CD4-positive, alpha-beta T cell treated with Interferon gamma for 1 hour (primary cell): ENCODE measurements at places on chromosomes 6 and 20.

DNA sequence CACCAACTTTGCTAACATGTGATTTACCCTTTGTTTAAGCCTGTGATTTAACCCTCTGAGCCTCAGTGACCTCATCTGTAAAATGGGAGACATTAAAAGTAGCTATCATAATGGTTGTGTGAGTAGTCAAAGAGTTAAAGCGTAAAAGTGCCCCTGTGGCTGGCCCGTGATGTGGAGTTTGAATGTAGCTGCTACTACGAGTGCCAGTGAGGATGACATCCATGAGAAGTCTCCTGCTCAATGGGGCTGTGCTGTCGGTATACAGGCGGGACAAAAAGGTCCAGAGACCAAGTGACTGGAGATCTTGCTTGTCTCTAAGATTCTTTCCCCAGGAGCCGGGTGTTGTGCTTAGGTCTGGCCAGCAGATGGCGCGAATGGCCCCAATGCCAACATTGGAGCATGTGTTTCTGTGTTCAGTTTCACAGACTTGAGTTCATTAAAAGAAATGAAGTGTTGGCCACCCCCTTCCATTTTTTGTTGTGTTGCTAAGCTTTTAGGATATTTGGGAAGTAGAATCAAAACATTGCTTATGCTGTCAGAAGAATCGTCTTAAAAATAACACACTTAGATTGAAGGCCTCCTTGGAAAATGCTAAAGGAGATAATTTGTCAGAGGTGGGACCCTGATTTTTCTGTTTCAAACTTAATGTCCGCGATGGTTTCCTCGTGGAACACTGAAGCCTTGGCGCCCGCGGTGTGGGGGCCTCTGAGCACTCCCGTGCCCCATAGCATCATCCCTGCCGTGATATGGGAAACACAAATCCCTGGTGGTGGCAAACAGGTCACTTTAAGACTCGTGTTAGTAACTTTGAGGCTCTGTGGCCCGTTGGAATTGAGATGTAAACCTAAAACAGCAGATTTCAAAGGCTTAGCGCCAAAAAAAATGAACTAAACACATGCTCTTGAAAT is 9.3 kb upstream of the RBM38 start:
- DNase-seq = peak; percentile 77

- DNase-seq = no peak
Observed at GRCh38 chr6:134622382-134623173, 304.7 kb upstream of the SGK1 start.

GRCh38 chr6:14703586-14703985 is 542.3 kb upstream of the JARID2 start:
- DNase-seq = no peak

GRCh38 chr6:136228814-136229213 is 21.3 kb downstream of the MTFR2 start:
- DNase-seq = no peak

DNA sequence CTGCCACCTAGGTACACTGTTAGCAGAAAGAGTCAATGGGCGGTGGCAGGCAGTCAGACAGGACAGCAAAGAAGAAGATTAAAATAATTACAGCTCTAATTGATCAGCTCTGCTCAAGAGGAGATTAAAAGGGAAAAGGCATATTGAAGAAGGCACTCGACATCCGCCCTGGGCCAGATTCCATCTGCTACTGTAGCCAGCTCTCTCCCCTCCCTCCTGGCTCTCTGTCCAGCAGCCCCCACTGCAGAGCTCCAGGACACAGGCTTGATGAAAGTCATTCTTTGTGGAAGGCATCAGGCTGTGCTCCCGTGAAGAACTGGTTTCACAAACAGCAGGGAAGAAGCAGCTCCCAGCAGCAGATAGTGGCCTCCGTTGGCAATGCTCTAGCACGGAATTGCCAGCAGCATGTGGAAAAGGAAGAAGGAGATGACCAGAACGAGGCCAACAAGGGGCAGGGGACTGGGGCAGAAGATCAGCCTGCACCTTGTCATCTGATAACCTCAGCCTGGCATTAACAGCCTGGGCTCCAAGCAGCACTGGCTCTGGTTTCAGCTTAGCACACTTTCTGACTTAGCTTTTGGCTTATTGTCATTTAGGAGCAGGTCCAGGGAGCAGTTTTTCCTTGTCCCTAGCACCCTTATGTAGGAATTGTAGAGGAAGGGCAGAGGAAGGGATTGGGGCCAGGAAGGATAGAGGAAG is 465.9 kb downstream of the KIF16B start:
- DNase-seq = no peak

- no peak for DNase-seq
Observed at GRCh38 chr6:122494665-122495272, 23.2 kb upstream of the SERINC1 start.

- no peak for DNase-seq
Observed at GRCh38 chr20:33277471-33278441, 5.3 kb upstream of the BPIFB1 start.

DNA sequence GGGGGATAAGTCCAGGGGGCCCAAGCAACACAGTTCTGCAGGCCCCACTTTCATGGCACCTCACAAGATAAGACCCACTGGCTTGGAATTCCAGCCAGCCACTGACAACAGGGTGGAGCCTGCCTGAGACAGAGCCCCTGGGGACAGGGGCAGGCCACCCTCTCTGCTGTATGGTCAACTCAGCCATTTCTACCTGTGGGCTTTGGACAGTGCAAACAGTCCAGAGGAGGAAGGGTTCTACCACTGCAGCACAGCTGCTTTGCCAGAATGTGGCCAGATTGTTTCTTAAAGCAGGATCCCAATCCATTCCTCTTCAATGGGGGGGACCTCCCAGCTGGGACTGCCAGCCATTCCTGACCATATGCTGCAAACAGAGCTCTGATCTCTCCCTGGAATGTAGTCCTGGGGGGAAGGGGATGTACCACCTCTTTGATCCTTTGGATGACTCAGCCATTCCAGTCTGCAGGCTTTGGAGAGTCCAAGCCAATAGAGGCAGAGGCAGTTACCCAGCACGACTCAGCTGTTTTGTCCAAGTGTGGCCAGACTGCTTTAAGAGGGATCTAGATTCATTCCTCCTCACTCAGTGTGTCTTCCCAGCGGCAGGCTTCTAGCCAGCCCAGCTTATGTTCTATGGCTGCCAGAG is 842.2 kb downstream of the EPHA7 start:
- no peak for DNase-seq

DNA sequence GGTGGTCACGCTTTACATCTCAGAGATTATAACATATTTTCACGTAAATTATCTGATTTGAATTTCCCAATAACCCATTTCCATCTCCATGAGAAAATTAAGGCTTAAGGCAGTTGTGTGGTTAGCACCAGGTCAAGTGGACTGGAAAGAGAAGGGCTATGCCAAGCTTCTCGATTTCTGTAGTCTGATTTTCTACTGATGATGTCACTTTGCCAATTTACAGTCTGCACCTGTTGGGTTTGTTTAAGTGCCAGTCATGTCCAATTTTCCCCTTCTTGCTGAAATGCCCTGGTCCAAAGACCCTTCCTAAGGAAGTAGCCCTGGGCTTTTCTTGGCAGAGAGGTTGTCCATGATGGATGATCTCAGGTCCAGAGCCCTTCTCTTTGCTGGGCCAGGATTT is 562.3 kb upstream of the BTBD3 start:
- no peak for DNase-seq

DNA sequence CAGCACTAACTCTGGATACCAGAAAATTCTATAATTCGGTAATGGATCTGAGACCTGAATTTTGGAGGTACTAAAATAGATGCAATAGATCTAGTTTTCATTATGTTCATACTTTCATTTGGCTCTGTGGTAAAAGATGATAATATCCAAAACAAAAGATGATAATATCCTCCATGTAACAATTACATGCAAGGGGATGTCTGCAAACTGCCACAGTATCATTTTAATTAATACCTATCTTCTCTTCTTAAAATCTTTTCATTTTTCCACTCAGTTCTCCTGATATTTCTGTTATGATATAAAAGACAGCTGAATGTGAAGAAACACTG is 15.6 kb downstream of the BTN2A1 start:
- no peak for DNase-seq

DNA sequence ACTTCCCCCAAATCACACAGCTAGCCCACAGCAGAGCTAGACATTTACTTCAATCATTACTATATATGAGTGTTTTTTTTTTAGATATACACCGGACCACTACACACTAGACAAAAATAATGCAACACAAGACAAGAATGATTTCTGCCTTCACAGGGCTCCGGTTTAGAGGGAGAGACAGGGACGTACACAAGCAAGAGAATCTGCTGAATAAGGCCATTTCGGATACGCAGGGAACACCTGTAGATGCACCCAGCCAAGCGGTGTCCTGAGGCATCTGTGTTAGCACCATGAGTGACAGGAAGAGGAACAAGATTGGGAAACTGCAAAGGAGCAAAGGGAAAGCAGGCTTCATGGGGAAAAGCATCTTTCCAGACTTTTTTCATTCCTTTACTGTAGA is 45.7 kb downstream of the HS3ST5 start:
- DNase-seq = no peak

DNA sequence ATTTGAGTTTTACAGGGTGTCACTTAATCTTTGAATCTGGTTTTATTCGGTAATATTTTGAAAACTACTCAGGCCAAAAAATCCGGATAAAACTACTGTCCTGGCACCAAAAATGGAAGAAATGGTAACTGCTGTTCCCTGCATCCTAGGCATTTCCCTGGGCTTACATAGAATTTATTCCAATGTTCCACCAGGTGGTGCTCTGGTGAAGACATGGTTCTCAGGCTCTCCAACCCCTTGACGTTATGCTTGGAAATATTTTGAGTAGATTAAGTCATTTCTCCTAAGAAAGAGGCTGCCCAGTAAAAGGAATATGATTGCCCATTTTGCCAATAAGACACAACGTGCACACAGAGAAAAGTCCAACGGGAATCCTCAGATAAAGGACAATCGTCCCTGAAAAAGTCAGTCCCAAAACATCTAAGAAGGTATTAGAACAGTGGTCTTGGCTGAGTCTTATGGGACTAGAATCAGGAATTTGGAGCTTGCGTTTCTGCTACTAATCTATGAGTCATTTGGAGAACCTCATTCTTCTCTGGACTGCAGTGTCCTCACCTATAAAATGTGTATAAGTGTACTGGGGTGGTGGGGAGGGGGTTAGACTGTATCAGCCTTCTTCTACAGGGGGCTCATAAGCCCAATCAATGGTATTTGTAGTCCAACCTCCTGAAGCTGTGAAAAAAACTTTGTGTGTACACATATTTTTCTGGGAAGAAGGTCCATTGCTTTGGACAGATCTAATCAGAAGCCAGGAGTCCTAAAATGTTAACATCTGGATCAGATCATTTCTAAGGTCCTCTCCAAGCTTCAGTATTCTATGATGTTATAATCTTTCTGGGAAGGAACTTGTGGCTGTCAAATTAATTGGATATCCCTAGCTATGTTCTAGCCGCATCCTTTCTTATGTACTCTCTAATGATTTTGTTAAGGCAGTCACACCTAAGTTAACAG is 131.0 kb upstream of the BMP2 start:
- DNase-seq = no peak

GRCh38 chr6:56677559-56677958 is 34.9 kb upstream of the DST start:
- no peak for DNase-seq

GRCh38 chr6:11835065-11835464 is 56.5 kb upstream of the ADTRP start:
- DNase-seq = no peak

GRCh38 chr6:44201200-44201599 is 15.5 kb upstream of the MYMX start:
- no peak for DNase-seq

- DNase-seq = no peak
Observed at GRCh38 chr6:139392794-139393193, 18.3 kb upstream of the CITED2 start.

DNA sequence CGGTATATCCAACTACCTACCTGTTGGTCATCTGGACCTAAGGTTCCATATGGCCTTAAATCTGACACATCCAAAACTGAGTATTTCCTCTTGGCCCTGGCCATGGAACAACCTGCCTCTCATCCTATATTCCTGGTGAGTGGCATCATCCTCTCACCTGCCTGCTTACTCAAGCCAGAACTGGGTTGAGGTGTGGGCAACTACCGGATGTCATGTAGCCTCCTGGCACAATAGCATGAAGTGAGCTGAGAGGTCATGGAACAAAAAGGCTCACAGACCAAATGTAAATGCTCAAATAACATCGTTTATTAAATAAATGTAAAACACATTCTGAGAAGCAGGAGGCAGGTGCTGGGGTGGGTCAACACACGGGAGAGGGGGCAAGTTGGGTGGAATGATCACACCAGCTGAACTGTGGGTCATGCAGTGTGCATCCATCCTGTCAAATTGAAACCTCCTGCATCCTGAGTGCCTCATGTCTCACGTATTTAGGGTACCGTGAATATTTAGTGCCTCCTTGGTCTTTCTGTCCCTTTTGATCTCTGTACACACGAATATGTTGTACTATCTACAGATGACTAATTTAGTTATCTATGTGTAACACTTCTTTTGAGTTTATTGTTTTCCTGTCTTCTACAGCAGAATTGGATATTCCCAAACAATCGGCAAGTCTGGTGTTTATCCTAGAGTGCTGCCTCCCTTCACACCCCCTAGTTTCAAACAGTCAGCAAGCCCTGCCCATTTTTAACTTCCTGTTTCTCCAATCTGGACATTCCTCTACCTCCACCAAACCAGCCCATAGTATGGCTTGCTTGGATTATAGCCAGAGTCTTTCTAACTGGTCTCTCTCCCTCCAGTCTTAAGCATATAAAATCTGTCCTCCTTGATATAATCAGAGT is 7.9 kb upstream of the POU5F1 start:
- no peak for DNase-seq

GRCh38 chr6:37704923-37705238 is 7.2 kb upstream of the MDGA1 start:
- DNase-seq = no peak

DNA sequence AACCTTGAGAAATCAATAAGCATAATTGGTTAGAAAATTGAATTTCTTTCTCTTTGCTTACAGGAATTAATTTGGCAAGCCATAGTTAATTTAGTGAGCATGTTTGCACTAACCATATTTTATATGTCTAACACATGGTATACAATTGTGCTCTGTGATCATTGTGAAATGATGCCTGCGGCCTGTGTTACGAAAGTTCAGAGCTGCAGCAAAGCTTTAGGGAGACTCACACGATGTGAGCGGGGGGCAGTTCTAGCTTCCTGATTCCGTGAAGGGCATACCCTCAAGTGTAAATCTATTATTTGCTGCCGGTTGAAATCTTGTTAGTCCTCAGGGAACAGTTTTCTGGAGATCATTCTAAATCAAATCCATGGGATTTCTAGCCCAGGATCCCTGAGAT is 25.5 kb upstream of the ADTRP start:
- no peak for DNase-seq

DNA sequence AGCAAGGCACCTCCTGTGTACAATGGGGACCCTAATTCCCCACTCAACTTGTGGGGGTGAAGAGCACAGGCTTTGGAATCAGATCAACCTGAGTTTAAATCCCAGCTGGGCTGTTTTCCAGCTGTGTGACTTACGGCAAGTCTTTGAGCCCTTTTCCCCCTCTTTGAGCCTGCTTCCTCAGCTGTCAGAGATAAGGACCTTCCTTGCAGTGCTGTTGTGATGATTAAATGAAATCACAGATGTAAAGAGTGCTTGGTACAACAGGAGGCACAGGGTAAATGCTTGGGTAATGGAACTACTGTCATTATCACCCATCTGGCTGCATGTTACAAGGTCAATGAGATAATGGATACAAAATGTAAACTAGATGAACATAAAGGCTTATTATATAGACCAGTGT is 3.2 kb downstream of the SNX21 start:
- DNase-seq = no peak

GRCh38 chr6:110537208-110538123 is 61.1 kb upstream of the SLC22A16 start:
- no peak for DNase-seq

- DNase-seq = no peak
Observed at GRCh38 chr6:141451511-141452353, 681.0 kb upstream of the GJE1 start.
